ENCODE measurements at places on chromosomes 1 and 21. TPM values are rescaled to one million over a fixed set of nuclear protein-coding genes. Genes with fewer than 3 reads are reported as not detected.

PTPN22 gene
- 0.24 TPM for polyA plus RNA-seq

ANGPTL1 gene
- 5.5 TPM for polyA plus RNA-seq

FCRLA gene
- 0.25 TPM for polyA plus RNA-seq

CYP4Z1 gene
- 0.20 TPM for polyA plus RNA-seq

MECR gene
- polyA plus RNA-seq, result 12.9 TPM

FASLG gene
- polyA plus RNA-seq, result 0.26 TPM

PRELP gene
- polyA plus RNA-seq, result 5.8 TPM

NUP210L gene
- polyA plus RNA-seq, result not detected

KIF26B gene
- 0.17 TPM for polyA plus RNA-seq

SPRR1B gene
- polyA plus RNA-seq, result not detected

CENPL gene
- polyA plus RNA-seq, result 0.61 TPM

CATSPERE gene
- 0.15 TPM for polyA plus RNA-seq

VWA5B1 gene
- polyA plus RNA-seq, result not detected

KRTAP10-8 gene
- polyA plus RNA-seq, result not detected

MYBPH gene
- polyA plus RNA-seq, result not detected

FCAMR gene
- 0.54 TPM for polyA plus RNA-seq
